ENCODE measurements at places on chromosomes 2 and 18.
A peak's percentile ranks its signal among the peaks of the same experiment; 100 is the strongest.

DNA sequence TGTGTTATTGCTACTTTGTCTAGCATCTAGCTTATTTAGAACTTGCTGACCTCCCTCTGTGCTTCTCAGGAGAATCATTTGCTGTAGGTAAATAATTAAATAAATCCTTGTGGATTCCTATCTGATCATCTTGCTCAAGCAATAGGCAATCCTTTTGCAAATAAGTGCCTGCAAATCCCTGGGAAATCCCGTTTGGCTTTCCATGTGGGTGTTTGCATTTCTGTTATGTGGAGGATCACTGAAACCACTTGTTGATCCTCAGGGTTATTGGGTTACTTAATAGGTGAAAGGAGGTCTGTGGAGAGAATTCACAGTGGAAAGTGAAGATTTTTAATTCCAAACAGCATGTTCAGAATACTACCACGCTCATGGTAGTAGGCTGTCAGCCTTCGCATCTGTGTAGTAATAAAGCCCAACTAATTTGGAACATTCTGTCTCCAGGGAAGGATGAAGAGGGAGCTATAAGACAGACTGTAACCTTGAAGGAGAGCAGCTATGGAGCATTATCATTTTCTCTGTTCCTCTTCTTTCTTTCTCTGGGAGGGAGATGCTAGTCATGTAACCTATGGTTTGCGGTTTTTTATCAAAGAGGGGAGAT is 72.5 kb downstream of the GULP1 start:
- DNase-seq: no peak

DNA sequence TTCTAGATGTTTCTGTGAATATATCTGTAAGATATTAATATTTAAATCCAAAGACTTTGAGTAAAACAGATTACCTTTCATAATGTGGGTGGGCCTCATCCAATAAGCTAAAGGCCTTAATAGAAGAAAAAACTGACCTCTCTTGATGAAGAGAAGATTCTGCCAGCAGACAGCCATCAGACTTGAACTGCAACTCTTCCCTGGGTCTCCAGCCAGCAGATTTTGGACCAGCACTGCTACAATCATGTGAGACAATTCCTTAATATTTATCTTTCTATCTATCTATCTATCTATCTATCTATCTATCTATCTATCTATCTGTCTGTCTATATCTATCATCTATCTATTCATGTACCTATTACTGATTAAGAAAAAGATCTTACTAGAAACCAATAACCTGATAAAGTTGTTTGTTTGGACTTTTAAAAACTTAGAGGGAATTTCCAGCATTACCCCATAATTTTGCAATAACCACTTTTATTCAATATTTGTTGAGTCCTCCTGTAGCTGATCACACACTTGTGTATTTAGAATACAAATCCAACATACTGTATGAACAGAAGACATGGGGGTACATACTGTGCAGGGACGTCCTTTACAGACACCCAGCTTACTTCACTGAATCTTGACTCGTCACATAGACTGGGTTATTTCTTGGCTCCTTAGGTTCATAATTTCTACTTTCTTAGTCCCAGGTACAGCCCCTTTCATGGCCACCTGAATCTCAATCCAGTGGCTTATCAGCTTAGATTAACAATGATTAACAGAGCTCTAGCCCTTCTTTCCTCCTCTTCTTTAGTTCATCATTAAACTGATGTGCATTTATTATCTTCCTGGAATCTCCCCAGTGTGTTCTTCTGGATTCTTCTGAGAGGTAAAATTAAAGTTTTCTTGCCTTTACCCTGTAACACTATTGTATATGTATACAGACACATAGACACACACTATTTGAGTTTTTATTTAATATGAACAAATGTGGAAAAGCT is 27.2 kb upstream of the STAT4 start:
- DNase-seq: no peak

GRCh38 chr18:74694436-74694835 is 96.8 kb downstream of the ZNF407 start:
- DNase-seq: no peak

- DNase-seq: peak; percentile 12
Observed at GRCh38 chr2:289362-290089, 1.6 kb upstream of the ALKAL2 start.

- DNase-seq: no peak
Observed at GRCh38 chr2:148416248-148416647, 228.3 kb upstream of the EPC2 start.

DNA sequence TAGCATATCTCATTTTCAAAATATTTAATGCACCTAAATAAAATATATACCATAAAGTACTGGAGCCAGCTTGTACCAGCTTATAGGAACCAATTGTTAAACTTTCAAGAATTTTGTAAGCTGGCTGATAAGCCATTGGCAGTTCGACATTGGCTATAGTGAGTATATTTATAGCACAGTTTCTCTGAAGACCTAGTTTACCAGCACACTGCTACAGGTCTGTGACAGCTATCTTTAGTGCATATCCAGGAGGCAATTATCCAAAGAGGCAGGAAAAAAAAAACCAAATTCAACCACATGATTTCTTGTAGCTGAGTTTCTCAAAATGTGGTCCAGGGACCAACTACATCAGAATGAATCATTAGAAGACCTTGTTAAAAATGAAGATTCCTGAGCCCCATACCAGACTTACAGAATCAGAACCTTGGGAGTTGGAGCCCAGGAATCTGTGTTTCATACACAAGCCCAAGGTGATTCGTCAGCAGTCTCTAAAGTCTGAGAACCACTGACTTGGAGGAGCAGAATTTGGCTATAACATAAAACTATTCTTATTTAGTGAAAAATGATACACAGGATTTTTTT is 279.0 kb upstream of the NRP2 start:
- DNase-seq: no peak

DNA sequence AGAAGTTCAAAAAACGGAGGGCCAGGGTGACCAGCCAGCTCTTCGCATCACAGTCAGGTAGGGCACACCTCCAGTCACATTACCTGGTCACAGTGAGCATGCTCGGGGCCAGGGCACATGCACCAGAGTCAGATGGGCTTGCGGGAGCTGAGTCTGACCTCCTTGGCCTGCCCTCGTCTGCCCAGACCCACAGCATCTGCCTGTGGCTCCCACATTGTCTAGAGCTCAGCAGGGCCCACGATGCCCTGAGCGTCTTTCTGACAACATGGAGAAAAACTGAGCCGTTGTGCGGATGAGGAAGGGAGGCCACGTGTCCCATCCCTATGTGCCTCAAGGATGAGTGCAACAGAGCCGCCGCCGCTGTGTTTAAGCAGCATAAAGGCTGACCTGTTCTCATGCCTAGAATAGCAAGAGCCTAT is 37.6 kb downstream of the CRACDL start:
- DNase-seq: no peak

DNA sequence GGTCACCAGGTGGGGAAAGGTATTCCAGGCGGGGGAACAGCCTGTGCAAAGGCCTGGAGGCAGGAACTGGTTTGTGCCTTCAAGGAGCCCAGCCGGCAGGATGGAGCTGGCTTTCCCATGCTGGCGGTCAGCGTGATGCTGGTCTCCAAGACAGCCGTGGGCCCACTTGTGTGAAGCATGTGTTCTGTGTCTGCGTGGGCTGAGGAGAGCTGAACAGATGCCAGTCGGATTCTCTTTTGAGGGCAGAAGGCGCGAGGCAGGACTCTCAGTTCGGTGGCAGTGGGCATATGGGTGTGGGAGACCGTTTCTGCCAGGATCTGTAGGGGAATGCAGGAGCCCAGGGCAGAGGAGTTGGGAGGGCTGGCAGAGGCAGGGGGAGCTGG is 191.6 kb downstream of the TWIST2 start:
- no peak for DNase-seq

GRCh38 chr2:151056870-151057269 is 204.8 kb downstream of the RBM43 start:
- DNase-seq: no peak

DNA sequence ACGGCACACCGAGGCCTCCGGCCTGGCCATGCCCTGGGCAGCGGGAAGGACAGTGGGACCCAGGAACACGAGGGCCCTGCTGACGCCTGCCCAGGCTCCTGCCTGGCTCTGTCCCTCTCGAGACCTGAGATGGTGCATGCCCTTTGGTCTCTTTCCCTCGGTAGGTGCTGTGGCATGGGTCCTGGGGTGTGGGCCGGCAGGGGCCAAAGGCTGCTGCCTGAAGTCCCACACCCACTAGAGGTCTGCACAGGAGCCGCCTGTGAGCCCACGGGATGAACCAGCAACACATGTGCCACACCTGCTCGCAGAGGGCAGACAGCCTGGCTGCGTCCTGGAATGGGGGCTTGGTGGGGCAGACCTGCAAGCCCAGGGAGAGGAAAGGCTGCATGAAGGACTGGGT is 73.3 kb downstream of the NDUFA10 start:
- no peak for DNase-seq

DNA sequence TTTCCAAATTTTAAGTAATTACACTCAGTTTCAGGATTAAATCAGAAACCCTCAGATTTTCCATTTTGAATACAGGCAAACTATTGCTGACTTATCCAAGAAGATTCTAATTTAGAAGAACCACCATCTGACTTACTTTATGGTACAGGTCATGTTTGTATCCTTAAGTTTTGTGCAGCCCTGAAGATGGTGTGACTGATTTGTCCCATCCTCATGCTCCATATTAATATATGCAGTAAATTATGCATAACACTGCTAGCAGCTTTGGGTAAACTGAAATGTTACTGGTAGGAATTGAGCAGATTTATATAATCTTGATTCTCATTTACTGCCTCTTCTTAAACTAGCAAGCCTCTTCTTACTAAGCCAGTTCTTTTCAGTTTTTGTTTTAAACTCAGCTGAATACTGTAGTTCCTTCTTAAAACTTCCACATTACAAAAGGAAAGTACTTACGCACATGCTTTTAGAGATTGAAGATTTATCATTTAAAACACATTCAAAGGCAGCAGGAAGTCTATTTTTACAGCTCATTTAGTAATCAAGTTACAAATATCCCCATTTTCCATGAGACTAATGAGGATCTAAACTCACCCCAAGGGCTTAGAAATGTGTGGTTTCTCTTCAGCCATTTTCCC is 25.7 kb downstream of the MEX3C start:
- DNase-seq: no peak
